ENCODE measurements at places on chromosomes 3 and 15.

DNA sequence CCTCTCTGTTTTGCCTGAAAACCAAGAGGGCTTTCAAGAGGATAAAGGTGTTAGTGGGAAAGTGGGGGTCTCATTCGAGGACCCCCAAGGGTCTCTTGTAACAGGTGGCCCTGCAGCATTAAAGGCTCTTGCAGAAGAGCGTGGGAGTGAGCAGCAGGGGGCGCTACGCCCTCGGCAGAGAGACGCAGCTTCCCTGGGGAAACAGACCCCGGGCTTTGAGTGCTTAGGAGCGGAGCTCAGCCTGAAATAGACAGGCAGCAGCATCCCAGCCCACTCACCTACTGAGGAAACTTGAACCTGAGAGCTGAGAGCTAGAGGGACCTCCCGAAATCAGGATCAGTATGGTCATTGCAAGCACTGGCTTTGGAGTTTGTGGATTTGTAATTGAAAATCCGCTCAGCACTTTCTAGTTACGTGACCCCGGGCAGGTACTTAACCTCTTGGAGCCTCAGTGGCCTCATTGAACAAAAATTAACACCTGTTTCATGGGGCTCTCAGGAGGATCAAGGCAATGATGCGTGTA is 25.7 kb downstream of the RPLP1 start:
- peak; percentile 40 for DNase-seq

DNA sequence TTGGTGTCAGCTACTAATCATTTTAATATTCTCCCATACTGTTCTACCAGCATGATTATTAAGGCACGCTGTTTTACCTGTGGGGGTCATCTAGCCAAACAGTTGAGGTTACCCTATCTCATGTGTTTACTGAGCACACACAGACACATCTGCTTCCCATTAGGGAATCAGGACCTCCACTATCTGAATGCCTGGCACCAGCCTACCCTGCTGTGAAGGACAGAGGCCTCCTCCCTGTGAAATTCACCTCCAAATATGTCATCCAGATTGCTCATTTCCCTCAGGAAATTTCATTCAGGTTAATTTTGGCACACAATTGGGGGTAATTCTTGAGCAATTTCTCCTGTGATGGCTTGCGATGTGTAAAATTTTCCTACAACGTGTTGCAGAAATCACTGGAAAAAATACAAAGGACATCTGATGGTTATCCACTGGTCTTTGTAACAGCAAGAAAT is 155.6 kb upstream of the NR2E3 start:
- no peak for DNase-seq

DNA sequence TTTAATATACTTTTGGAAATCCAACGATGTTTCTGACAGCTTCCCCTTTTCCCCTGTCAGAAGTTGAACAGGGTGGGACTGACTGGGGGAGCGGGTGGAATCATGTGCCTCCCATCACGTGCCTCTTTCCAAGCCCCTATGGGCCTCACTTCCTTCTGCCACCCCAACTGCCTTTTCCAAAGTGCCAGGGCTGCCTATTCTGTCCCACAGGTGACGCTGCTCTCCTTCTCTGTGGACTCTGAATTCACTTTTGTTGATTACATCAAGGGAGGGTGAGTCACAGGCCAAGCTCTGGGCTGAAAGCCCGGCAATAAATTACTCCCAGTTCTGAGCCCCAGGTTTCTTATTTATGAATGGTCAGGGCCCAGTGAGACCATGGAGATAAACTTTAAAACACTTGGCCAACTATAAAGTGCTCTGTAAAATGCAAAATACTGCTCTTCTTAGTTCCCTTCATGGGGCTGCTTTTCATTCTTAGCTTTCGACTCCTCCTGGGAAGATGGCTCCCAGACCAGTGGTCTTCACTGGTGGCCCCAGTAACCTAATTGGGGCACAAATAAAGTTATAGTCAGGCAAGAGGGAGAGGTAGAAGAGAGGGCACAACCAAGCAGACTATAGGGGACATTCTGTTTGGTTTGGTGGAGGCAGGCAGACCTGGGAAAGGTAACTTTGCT is 12.3 kb downstream of the CPNE9 start:
- no peak for DNase-seq

DNA sequence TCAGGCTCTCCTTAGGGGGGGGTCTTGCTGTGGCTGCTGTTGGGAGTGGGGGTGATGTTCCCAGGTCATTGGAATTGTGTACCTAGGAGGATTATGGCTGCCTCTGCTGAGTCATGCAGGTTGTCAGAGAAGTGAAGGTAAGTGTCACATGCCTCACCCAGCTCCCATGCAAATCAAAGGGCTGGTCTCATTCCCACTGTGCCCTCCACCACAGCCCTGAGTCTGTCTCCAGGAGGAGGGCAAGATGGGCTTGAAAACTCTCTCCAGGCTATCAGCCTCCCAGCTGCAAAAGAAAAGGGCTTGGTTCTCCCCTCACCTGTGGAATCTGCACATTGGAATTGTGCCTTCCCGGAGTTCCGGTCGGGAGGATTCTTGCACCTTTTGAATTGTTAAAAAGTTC is 580.5 kb downstream of the NSUN3 start:
- no peak for DNase-seq

DNA sequence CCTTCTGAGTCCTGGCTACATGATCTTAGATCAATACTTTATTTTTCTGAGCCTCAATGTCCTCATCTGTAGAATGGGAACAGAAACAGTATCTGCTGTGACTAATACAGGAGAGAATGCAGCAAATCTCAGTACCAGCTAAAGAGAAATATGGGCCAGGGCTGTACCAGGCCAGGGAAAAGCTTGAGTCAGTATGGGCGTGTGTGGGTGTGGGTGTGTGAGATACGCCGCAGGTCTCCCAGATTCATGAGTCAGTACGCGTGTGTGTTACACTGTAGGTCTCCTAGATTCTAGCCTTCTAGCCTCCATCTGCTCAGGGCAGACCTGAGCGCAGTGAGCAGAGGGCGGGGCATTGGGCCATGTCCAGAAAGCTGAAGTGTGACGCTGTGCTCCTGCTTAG is 15.2 kb downstream of the GNAI2 start:
- DNase-seq = no peak

DNA sequence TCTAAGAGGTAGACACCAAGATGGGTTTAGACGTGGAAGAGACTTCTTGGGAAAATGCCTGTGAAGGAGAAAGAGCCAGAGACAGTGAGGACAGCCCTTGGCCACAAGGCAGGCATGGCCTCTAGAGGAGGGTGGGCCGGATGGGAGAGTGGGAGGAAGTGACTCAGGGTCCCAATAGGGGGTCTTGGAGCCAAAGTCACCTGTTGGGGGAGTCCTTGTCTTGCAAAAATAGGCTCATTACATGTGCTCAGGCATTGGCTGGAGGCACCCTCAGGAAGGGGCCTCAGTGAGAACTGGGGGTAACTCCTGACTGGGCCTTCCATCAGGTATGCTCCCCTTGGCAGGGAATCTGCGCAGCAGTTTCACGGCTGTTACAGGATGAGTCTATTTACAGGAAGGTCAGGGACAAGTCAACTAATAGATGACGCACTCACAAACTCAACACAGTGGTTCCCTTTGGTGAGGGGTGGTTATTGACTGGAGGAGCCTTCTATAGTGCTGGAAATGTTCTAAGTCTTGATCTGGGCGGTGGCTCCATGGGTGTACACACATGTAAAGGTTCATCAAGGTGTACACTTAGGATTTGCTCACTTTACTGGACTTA is 259.6 kb downstream of the XXYLT1 start:
- DNase-seq = no peak

DNA sequence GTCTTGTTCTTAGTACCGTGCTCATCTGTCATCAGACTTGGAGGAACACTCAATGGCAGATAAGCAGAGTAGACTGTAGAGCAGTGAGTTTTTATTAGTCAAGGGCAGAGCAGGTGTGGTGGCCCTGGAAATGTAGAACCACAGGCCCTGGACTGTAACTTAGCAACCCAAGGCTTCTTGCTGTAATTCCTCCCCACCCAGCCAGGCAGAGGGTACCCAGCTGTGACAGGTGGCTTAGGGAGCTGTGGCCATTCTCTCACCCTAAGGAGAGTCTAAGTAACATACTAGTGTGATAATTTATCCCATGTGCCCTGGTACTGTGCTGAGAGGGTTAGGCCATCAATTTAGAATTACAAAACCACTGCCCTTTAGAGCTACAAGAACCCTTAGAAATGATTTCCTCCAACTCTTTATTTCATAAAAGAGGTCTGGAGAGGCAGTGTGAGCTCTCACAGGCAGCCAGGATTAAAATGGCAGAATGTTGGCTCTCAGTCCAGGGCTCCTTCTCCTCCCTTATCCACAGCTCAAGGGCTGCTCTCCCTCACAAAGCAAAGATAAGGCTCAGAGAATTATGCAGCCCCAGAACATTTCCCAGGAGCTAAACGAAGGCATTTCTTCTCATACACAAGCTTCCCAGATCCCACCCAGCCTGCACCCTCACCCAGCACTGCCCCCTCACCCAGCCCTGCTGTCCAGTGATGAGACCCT is 3.0 kb downstream of the POMGNT2 start:
- DNase-seq = no peak

DNA sequence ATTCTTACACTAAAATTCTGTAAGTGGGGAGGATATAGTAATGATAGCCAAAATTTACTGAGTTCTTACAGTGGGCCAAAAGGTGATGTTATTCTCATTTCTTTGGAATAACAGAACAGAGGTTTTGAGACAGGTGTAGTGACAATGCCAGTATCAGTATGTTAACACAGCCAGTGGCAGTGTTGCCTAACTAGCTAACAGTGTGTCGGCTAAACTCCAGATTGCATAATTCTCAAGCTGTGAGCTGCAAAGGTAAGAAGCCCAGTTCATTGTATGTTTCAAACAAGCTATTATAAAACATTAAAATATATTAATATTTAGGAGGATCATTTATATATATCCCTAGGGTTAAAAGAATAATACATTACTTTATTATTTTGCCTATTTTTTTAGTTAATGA is 920 bp downstream of the SLC15A2 start:
- DNase-seq = no peak

- no peak for DNase-seq
Measured at GRCh38 chr3:8458238-8458661, 43.4 kb upstream of the LMCD1 start.

DNA sequence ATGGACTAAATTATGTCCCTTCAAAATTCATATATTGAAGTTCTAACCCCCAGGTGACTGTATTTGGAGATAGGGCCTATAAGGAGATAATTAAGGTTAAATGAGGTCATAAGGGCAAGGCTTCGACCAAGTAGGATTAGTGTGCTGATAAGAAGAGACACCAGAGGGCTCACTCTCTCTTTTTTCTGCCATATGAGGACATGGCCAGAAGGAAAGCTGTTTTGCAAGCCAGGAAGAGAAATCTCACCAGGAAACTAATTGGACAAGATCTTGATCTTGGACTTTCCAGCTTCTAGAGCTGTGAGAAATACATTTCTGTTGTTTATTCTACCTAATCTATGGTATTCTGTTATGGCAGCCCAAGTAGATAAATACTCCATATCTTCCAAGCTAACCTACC is 503.6 kb upstream of the NAALADL2 start:
- DNase-seq = no peak

DNA sequence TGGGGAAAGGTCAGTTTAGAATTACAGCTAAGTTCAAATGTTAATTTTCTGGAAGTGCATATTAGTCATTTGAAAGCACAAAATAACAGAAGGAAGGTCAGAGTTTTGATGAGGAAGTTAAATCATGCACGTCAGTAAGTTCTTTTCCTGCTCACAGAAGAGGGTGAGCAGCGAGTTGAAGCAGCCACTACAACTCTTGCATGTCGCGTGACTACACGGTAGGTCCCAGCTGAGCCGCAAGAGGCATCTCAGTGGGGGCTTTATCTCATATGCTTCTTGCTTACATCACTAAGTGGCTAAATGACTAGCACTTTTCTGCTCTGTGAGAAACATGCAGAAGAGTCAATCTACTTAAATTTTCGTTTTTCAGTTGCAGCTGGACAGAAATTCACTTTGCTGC is 21.3 kb upstream of the SEC62 start:
- no peak for DNase-seq

- DNase-seq = no peak
Measured at GRCh38 chr3:38139191-38139590, 730 bp downstream of the MYD88 start.

- no peak for DNase-seq
Measured at GRCh38 chr3:2872884-2873283, 237.3 kb downstream of the IL5RA start.

DNA sequence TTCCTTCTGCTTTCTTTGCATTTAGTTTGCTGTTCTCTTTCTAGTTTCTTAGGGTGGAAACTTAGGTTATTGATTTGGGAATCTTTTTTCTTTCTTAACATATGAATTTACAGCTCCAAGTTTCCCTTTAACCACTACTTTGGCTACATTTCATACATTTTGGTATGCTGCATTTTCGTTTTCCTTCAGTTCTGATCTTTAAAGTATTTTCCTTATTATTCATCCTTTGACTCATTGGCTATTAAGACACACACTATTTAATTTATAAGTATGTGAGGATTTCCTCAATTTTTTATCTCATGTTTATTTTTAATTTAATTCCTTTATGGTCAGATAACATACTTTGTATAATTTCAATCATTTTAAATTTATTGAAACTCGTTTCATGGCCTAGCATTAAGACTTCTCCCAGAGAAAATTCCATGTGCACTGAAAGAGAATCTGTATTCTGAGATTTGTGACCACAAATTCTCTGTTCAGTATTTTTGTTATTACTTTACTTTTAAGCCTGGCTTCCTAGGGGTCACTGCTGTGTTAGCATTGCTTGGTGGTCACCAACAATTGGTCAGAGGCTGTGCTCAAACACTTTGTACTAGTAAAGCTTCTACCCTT is 87.7 kb downstream of the CFAP20DC start:
- DNase-seq = no peak

DNA sequence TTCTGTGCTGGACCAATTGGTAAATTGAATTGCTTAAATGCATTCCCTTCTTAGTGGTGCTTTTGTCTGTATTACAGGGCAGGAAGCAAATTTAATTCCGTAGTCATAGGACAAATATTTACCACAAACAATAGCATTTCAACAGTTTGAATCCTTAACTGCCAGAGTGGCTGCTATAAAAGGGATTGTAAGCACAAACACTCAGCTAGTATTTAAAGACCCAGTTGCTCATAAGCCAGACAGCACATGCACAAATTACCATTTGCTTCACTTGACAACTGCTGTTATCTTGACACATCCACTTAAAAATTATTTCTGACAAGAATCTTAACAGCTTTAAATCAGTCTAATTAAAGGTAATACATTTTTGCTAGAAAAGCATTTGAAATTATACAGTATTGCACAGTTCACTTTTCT is 490.2 kb upstream of the ADAMTS9 start:
- no peak for DNase-seq

DNA sequence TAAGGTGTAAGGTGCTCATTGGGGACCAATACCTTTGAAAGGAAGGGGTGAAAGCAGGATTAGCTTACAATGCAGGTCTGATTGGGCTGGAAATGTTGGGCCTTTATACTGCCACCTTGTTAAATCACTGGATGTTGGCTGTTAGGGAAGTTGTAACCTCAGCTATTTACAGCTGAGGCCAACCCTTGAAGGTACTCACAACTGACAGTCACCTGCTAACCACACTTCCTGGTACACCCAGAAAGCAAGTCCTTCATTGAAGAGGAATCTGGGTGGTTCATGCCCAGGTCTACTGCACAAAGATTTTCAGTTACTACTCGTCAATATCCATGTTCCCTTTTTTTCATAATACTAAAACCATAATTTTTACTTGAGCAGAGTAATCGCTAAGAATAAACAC is 65.4 kb upstream of the CLDN18 start:
- no peak for DNase-seq

Measured in activated T-cell treated with anti-CD3 and anti-CD28 coated beads for 1 hour (primary cell).